ENCODE measurements at places on chromosomes 11 and 22. TPM values are rescaled to one million over a fixed set of nuclear protein-coding genes. Genes with fewer than 3 reads are reported as not detected.

Gene LAYN
- 71.8 TPM for total RNA-seq

Gene WT1
- not detected for total RNA-seq

Gene SULT4A1
- not detected for total RNA-seq

Gene OLFML1
- not detected for total RNA-seq

Gene MED15
- total RNA-seq = 37.8 TPM

Gene HTATIP2
- total RNA-seq = 94.3 TPM

Gene TMEM218
- total RNA-seq = 23.1 TPM

Data from dermis blood vessel endothelial cell (primary cell).